ENCODE measurements at places on chromosomes 3 and 15. TPM values are rescaled to one million over a fixed set of nuclear protein-coding genes. Genes with fewer than 3 reads are reported as not detected.

DNA sequence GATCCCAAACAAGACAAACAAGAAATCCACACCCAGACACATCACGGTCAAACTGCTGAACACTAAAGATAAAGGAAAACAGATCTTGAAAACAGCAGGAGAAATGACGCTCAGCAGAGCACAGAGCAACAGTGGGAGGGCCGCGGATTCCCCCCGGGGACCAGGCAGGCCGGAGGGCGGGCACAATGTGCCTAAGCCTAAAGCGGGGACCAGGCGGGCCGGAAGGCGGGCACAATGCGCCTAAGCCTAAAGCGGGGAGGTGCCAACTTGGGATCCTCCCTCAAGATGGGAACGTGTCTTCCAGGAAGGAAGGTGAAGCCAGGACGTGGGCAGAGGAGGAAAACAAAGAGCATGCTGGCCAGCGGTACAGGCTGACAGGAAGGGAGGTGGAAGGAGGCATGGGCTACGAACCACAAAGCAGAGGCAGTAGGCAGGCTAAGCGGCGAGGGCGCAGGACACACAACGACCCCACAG, 31.1 kb downstream of the CYFIP1 start:
- H3K4me1 ChIP-seq: peaks cover 23% of the 10 kb centered on the region
- H3K4me3 ChIP-seq: peak overlapping the region; percentile 58
- DNase-seq: no peak
- H3K27ac ChIP-seq: peak overlapping the region; percentile 54
- H3K36me3 ChIP-seq: no peaks in the 10 kb centered on the region
- H3K27me3 ChIP-seq: no peaks in the 10 kb centered on the region

DNA sequence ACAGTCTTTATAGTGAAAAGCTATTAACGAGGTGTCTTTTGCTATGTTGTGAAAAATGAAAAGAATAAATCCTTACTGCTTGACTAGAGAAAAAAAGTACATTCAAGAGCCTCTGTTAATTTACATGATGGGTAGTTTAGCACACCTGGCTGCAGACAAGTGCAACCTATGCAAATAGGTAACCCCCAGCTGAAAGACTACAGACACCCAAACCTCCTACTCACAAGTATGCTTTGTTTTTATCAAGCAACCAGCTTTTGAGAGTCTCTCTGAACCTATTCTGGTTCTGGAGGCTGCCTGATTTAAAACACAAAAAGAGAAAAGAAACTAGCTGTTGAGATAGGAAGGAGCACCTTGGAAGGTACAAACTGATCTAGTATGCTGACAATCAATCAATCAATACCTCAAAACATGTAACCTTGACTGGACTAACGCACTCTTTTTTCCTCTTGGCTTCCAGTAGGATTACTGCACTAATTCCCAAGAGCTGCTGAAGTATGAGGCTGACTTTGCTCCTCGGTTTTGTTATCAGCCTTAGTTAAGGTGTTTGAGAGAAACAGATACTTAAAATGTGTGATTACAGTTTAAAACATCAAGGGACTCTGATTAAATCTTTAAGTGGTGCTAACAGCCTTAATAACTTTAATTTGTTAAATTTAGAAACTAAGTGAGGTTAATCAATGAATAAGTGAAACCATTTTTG, 63.6 kb downstream of the OSBPL10 start:
- peak overlapping the region; percentile 5 for H3K27ac ChIP-seq
- no peak overlapping the region for H3K4me3 ChIP-seq
- no peaks in the 10 kb centered on the region for H3K27me3 ChIP-seq
- H3K4me1 ChIP-seq: peaks cover 4% of the 10 kb centered on the region
- no peaks in the 10 kb centered on the region for H3K36me3 ChIP-seq

- peak overlapping the region; percentile 98 for H3K4me3 ChIP-seq
- no peaks in the 10 kb centered on the region for H3K27me3 ChIP-seq
- peak; percentile 17 for DNase-seq
- H3K4me1 ChIP-seq: peaks cover 31% of the 10 kb centered on the region
- peaks cover 5% of the 10 kb centered on the region for H3K36me3 ChIP-seq
These were observed 2.0 kb downstream of the FOXP1 start for GRCh38 chr3:71581457-71582035.

GUCA1C gene
- not detected for total RNA-seq

SKOR1 gene
- 2.7 TPM for total RNA-seq
